ENCODE measurements at places on chromosomes 12 and 14. TPM values are rescaled to one million over a fixed set of nuclear protein-coding genes. Genes with fewer than 3 reads are reported as not detected.

Gene ADCY6
- 75.8 TPM for total RNA-seq

GRCh38 chr12:19482036-19482435, 42.7 kb downstream of the AEBP2 start:
- DNase-seq, result no peak

Gene NFATC4
- 77.1 TPM for total RNA-seq

DNA sequence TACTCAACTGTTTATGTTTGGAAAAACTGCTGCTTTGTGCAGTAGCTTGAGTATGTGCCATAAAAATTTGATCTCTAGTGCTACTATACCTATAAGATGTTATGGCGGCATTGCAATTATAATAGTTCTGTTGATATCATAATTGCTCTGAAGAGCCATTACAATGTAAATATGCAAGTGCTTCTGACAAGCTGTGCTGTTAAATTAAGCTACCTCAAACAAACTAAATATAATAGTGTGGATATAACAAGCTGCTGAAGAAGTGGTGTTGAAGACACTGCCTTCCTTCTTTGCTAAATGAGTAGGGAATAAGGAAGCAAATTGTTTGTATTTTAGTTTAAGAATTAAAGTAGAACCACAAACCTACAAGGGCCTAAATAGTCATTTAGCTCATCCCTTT, 301.0 kb upstream of the MIS18BP1 start:
- no peak for DNase-seq

Gene CNIH1
- total RNA-seq, result 177 TPM

Data from uterus (tissue), 4 donors.